ENCODE measurements at places on chromosomes 2 and 18. TPM values are rescaled to one million over a fixed set of nuclear protein-coding genes. Genes with fewer than 3 reads are reported as not detected.

The C2orf92 gene
- 6.9 TPM for total RNA-seq

The UGT1A10 gene
- total RNA-seq, result not detected

GRCh38 chr2:99512181-99512591, 22.4 kb upstream of the REV1 start:
- H3K27ac ChIP-seq, result no peak overlapping the region
- no peak overlapping the region for H3K4me3 ChIP-seq
- no peaks in the 10 kb centered on the region for H3K36me3 ChIP-seq
- no peak for DNase-seq

GRCh38 chr2:166282154-166282553, 93.6 kb downstream of the SCN9A start:
- H3K27ac ChIP-seq, result no peak overlapping the region
- H3K27me3 ChIP-seq, result no peaks in the 10 kb centered on the region
- no peaks in the 10 kb centered on the region for H3K36me3 ChIP-seq
- no peak overlapping the region for H3K4me3 ChIP-seq
- no peak for DNase-seq

DNA sequence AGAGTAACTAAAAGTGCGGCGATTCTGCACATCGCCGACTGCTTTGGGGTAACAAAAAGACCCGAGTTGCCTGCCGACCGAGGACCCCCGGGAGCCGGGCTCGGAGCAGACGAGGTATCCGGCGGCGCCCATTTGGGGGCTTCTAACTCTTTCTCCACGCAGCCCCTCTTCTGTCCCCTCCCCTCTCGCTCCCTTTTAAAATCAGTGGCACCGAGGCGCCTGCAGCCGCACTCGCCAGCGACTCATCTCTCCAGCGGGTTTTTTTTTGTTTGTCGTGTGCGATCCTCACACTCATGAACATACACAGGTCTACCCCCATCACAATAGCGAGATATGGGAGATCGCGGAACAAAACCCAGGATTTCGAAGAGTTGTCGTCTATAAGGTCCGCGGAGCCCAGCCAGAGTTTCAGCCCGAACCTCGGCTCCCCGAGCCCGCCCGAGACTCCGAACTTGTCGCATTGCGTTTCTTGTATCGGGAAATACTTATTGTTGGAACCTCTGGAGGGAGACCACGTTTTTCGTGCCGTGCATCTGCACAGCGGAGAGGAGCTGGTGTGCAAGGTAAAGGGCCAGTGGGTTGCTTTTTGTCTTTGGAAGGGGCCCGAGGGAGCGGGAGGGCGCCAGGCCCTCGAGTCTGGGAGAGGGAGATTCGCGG, 1.4 kb downstream of the TRIB2 start:
- H3K27me3 ChIP-seq, result peaks cover 6% of the 10 kb centered on the region
- peak; percentile 65 for DNase-seq
- peaks cover 50% of the 10 kb centered on the region for H3K4me1 ChIP-seq
- H3K4me3 ChIP-seq, result peak overlapping the region; percentile 97
- H3K36me3 ChIP-seq, result peaks cover 7% of the 10 kb centered on the region
- peak overlapping the region; percentile 94 for H3K27ac ChIP-seq

Measured in activated naive CD8-positive, alpha-beta T cell treated with anti-CD3 and anti-CD28 coated beads, Interleukin-2, amount 10 ng/mL, durations not matched to agents 7 days and 5 days (primary cell).